ENCODE measurements at places on chromosomes 6 and 20.

GRCh38 chr6:149887343-149887742 is 10.6 kb downstream of the RAET1E start:
- no peak for DNase-seq

- DNase-seq = peak; percentile 23
Observed at GRCh38 chr6:41637194-41638001, 870 bp upstream of the MDFI start.

DNA sequence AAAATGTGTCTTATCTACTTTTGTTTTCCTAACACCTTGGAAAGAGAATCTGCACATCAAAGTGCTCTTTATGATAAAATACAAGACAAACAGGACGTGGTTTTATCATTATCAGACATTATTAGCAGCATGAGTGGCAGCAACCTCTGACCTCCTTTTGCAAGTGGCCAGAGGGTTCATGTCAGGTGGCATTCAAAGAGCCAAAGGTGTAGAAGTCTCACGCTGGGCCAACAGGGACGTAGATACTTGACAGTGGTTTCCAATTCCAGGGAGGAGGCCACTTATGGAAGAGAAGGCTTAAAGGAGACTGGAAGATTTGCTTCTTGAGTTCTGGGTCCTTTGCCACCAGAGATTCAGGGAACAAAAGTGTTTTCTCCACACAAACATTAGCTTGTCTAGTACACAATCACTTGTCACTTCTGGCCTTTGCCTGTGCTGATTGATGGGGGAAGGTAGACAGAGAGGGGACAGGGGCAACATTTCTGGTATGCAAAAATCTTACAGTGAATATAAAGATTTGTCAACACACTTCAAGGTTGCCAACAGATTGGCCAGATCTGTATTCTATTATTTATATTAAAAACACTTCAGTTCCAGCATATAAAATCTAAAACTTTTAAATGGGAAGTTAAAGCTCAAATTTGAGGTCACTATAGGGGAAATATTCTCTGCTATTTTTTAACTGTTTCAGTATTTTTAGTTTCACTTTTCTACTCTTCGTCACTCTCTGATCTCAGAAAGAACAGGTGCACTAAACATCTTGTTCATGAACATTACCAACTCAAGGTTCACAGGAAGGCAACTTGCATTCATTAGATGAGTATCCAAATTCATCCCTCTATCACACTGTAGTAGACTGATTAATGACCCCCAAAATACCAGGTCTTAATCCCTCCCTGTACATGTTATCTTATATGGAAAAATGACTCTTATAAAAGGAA is 52.1 kb upstream of the FBXO30 start:
- DNase-seq = peak; percentile 41

DNA sequence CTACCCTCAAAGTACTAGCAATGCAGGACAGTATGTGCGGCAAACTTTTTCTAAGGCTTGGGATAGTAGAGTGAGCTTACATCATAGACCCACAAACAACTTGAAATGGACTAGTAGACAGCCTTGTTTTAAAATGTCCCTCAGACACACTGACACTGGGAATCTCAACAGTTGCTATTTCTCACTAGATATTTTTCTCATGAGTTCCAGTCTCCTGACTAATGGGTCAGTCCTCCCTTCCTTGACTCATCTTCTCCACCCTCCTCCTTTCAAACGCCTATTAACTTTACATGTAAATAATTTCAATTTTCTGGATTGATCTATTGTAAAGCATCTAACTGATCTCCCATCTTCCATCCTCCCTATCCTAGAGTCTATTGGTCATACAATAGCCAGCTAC is 308.3 kb upstream of the PREP start:
- DNase-seq = no peak

- DNase-seq = no peak
Observed at GRCh38 chr20:19074356-19074755, 138.1 kb upstream of the SLC24A3 start.

DNA sequence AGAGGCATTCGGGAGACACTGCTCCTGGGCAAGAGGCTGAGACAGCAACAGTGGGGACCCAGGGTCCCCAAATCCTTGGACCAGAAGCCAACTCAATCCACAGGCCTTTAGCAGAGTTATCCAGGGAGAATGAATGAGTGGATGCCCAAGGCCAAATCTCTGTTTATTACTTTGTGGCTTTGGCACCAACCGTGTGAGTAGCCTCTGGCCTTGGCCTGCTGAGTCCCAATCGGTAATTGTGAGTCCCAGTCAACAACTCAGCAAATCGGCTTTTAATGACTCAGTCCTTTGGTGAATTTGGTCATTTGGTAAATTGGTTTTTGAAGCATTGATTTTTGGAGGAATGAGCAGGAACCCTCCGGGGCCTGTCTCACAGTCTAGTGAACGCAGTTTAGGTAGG is 29.1 kb upstream of the ECI2 start:
- DNase-seq = no peak

- peak; percentile 57 for DNase-seq
Observed at GRCh38 chr6:152160346-152160745, 352.9 kb downstream of the ESR1 start.

GRCh38 chr6:167966540-167966905 is 30.9 kb upstream of the KIF25 start:
- DNase-seq = no peak

DNA sequence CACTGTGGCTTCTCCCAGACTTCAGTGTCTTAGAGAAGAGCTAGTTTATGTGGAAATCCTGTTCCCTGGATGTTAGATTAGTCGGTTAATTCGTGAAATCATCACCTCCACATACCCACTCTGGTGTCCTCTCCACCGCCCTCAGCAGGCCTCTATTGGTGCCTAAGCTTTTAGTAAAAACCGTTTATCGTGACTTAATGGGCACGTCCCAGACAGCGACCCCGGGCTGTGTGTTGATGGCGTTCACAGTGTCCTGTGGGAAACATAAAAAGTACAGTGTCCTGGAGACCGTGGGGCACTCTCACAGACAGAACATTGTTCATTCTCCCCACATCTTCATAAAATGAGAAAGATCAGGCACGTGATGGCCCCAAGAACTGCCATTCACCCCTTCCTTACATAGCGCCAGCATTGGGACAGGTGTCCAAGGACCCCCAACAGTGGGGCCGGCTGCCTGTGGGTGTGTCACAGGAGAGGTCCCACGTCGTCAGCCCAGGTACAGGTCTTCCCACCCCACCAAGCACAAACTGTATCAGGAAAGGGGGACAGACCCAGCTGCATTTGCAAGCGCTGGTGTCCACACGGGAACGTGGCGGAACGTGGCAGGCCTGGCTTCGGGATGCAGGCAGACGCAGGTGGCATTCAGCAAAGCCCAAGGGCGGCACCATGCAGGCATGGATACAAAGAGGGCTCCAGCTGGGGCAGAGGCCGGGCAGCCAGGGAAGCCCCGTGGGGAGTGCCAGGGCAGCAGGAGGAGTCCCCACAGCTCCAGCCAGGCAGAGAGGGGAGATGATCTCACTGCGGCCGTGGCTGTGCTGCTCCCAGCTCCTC is 237.7 kb downstream of the DLL1 start:
- DNase-seq = no peak

GRCh38 chr6:153595903-153596302 is 443.1 kb upstream of the OPRM1 start:
- DNase-seq = no peak

DNA sequence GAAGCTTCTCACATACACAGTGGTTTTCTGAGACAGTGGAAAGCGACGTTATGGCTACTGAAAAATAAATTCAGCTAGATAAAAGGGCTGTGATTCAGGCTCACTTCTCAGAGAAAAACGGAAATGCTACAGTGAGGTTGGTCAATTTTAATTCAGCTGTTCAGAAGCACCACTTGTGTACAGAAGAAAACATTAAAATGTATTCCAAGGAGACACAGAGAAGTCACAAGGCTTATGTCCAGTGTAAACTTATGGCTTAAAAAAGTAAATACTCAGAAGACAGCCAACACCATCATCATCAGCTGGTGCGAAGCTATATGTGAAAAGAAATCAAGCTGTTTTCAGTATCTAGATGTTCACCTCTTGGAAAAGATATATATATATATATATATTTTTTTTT is 68.6 kb downstream of the ABHD12 start:
- DNase-seq = no peak

DNA sequence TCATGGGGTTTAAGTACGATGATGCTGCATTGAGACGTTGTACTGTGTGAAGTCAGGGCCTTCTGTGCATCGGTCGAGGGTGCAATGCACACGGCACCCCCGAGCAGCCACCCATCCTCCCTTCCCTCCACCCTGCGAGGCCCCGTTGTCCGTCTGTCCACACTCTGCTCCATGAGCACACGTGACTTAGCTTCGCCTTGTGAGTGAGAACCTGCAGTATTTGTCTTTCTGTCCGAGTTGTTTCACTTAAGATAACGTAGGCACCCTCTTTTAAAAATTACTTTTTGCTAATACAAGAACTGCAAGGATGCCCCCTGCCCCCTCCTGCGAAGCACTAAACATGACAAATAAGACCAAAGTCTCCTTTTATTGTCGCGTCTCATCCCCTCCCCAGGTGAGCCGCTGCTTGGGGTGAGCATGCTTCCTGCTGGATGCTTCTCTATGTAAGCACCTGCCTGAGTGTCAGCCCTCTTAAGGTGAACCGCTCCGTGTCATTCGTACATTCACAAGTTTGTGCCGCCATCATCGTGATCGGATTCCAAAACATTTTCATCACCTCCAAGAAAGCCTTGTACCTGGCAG is 3.6 kb upstream of the RBBP8NL start:
- DNase-seq = no peak

GRCh38 chr20:25198663-25199383 is 3.3 kb downstream of the ENTPD6 start:
- DNase-seq = no peak

GRCh38 chr6:37135835-37136694 is 33.9 kb upstream of the PIM1 start:
- DNase-seq = no peak

DNA sequence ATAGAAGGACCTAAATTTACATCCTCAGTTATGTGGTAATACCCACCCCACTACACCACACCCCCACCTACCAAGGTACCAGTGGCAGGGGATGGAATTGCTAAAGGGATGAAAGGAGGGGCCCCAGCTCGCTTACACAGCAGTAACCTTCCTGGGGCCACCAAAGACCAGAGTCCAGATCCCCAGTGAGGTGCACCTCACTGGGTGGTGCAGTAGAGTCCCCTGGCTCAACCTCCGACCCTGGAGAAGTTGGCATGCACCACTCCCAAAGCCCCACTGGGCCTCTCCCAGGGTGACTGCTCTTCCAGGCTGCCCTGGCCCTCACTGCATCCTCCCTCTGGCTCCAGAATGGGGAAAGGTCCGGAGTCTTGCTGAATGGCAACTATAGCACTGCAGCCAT is 816 bp downstream of the UNC5CL start:
- DNase-seq = no peak

- no peak for DNase-seq
Observed at GRCh38 chr6:39251406-39251805, 22.1 kb upstream of the KCNK5 start.

DNA sequence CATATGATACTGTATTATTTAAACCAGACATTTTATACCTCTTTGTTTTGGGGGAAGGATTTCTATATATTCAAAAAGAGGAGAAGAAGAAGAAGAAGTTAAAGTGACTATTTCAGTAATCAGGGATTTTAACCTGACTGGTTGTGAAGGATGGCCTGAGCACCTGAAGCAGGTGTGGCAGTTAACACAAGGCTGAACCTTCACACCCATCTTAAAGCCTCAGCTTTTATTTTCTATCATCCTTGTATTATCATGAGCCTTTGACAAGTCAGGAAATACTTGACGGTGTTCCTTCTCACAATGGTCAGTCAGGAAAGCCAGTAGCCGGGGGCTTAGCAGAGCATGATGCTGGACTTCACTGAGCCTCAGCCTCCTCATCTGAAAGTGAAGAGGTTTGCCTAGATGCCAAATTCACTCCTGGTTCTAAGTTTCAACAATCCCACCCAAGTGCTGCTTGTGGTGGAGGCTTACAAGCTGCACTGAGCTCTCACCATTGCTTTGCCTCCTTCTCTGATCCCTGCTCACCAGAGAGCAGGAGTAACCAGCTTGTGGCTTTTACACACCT is 117.2 kb downstream of the JAG1 start:
- no peak for DNase-seq

Data from B cell (primary cell).